ENCODE measurements at places on chromosomes 4 and X. TPM values are rescaled to one million over a fixed set of nuclear protein-coding genes. Genes with fewer than 3 reads are reported as not detected.

TSPAN7 gene
- 28.4 TPM for total RNA-seq

STARD8 gene
- 46.4 TPM for total RNA-seq

PCDH18 gene
- 1.7 TPM for total RNA-seq

LUZP4 gene
- not detected for total RNA-seq

CCDC110 gene
- 0.68 TPM for total RNA-seq

SMIM10 gene
- total RNA-seq, result 2.6 TPM

P2RY10 gene
- total RNA-seq, result not detected

CCNA2 gene
- total RNA-seq, result 24.7 TPM

LAMP2 gene
- 125 TPM for total RNA-seq
